ENCODE measurements at places on chromosomes 2 and 18. TPM values are rescaled to one million over a fixed set of nuclear protein-coding genes. Genes with fewer than 3 reads are reported as not detected.

Gene PROKR1
- 0.23 TPM for total RNA-seq

Gene COBLL1
- 138 TPM for total RNA-seq

Gene ARHGEF33
- 4.1 TPM for total RNA-seq

Gene MOB1A
- 99.8 TPM for total RNA-seq

Gene SERPINB4
- not detected for total RNA-seq

Gene LYPD6B
- total RNA-seq, result 13.0 TPM

Gene SOWAHC
- total RNA-seq, result 18.5 TPM

Gene MTX2
- 74.2 TPM for total RNA-seq

Gene KCNS3
- total RNA-seq, result 13.1 TPM

Gene LIMS2
- total RNA-seq, result 13.8 TPM

Gene EFEMP1
- 75.9 TPM for total RNA-seq

Gene PDE1A
- 23.6 TPM for total RNA-seq

Gene HOXD8
- total RNA-seq, result 69.9 TPM

Gene DNAH7
- total RNA-seq, result 10.6 TPM

Gene TMEM17
- 4.3 TPM for total RNA-seq

Gene M1AP
- total RNA-seq, result 0.47 TPM

Gene TM4SF20
- total RNA-seq, result not detected

Gene HAAO
- 32.6 TPM for total RNA-seq

Gene DPYSL5
- 2.1 TPM for total RNA-seq

Gene ANO7
- 1.6 TPM for total RNA-seq

Gene KCNF1
- total RNA-seq, result 0.70 TPM

Gene MAP3K19
- 0.12 TPM for total RNA-seq

Gene PLGLB2
- 2.6 TPM for total RNA-seq
